ENCODE measurements at places on chromosomes 5 and 9. TPM values are rescaled to one million over a fixed set of nuclear protein-coding genes. Genes with fewer than 3 reads are reported as not detected.

Gene PCDHGB3
- total RNA-seq, result 3.0 TPM

GRCh38 chr5:35476036-35476435, 141.6 kb upstream of the SPEF2 start:
- no peak for DNase-seq

GRCh38 chr5:142600611-142601358, 85.1 kb downstream of the FGF1 start:
- peak; percentile 57 for DNase-seq

DNA sequence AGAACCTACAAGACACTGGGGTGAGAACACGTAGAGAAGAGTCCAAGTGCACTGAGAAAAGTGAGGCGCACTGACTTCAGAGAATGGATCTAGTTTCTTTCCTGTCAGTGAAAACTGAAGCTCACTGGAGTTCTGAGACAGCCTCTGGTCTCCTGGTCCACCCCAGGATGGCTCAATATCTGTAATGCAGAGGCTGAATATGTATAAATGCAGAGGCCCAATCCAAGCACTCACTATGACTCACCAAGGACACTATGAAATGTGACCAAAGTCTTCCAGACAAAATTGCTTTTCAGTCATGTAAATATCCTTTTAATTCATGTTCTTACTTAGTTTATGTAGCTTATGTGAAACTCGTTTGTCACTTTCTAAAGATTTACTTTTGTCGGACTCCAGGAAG, 53.8 kb downstream of the NFIB start:
- no peak for DNase-seq

Gene ZNF474
- 0.29 TPM for total RNA-seq

Gene PCDHGA3
- 4.0 TPM for total RNA-seq

DNA sequence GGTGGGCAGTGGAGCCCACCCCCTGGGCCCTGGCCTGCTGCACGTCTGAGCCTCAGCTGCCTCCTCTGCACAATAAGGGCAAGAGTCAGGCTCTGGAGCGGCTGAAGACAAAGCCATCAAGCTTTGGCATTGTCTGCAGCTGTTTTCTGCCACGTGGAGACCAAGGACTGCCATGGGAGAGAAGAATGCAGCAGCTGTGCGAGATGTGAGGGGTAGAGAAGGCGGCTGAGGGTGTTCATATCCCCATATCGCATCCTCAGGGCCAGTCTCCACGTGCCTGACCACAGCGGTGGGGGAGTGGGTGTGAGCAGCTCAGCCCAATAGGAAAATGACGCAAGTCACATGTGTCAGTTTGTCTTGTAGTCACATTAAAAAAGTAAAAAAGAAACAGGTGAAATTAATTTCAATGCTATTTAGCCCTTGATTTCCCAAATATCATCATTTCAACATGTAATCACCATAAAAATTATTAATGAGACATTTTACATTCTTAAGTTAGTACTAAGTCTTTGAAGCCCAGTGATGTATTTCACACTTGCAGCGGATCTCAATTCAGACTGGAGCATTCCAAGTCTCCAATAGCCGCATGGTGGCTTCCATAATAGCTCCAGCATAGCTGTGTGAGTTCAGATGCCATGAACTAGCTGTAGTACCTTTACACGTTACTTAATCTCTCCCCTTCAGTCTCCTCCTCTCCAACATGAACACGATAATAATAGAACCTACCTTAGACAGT, 6.6 kb downstream of the C1QTNF2 start:
- no peak for DNase-seq

Gene INSL4
- not detected for total RNA-seq

Gene TAF11L5
- total RNA-seq, result not detected

DNA sequence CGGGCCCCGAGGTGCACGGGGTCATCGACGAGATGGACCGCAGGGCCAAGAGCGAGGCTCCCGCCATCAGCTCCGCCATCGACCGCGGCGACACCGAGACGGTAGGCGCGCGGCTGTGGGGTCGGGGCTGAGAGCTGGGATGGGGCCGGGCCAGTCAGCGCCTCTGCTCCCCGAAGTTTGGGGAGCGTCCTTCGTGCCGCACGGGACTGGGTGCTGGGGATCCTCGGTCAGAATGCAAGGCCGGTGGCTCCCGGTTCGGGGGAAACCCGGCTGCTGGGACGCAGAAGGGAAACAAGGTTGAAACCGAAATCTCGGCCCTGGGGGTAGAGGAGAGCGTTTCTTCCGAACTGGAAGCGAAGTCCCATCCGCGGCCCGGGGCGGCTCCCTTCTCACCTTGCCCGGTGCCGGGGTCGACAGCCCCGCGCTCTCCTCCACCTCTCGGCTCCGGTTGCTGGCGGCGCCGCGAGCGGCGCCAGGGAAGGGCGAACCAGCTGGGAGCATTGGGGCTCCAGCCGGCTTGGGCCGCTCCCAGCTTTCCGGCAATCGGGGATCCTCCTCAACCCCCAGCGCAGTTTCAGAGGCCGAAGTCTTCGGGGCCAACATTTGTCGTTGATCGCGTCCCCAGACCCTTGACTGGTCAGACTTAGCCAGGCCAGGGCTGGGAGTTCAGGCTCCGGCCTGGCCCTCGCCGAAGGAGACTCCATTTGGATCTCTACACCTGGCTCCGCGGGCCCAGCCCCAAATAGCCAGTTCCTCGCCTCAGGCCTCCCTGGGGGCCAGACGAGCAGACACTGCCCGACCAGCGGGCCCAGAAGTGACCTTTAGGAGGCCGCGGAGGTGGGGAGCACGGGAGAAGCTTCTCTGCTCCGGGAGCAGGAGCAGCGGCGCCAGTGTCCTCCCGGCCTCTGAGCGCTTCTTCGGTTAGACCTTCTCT, 1.1 kb downstream of the LHX2 start:
- DNase-seq, result no peak

Gene F2RL1
- 48.9 TPM for total RNA-seq

DNA sequence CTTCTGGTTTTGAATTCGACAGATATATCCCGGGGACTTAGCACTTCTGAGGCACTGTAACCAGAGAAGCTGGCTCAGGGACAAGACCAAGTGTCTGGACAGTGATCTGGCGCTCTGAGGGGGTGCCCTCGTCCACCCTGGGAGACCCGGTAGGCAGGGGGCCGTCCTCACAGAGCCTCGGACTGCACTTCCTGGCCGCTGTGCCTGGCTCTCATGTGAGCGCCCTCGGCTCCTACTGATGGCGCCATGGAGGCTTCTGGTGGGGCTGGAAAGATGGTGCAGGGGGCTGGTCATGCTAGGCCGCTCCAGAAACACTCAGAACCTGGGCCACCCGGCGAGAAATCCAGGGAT, 18.8 kb upstream of the SLC6A3 start:
- no peak for DNase-seq

Gene SEMA6A
- total RNA-seq, result 98.1 TPM

GRCh38 chr9:16709924-16710323, 160.5 kb downstream of the BNC2 start:
- no peak for DNase-seq

- no peak for DNase-seq
These were observed 96.5 kb downstream of the DAPK1 start for GRCh38 chr9:87594194-87594593.

Gene SV2C
- total RNA-seq, result 0.20 TPM

DNA sequence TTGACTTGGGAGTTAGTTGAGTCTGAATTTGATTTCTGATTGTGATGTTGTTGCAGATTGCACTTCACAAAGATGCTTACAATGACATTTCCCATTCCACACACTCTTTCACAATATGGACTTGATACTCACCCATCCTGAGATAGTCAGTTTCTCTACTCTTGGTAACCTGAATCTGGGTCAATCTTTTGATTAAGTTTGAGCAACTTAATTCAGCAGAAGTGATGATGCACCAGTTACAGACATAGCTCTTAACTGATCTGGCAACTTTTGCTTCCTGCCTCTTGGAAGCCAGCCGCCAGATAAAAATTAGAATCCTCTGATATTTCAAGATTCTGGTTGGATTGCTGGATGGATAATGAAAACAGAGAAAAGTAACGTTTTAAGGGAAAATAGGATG, 79.7 kb upstream of the OSMR start:
- no peak for DNase-seq

GRCh38 chr5:16863469-16863946, 72.6 kb downstream of the MYO10 start:
- no peak for DNase-seq

Gene SPATA31E1
- total RNA-seq, result not detected

Gene F12
- 15.3 TPM for total RNA-seq

- no peak for DNase-seq
These were observed 128.7 kb upstream of the BOD1 start for GRCh38 chr5:173745123-173745522.

GRCh38 chr9:24044576-24044975, 218.5 kb upstream of the ELAVL2 start:
- DNase-seq, result no peak

- DNase-seq, result no peak
These were observed 342.6 kb upstream of the CCNH start for GRCh38 chr5:87755360-87755759.

Gene FIBCD1
- total RNA-seq, result 6.0 TPM

DNA sequence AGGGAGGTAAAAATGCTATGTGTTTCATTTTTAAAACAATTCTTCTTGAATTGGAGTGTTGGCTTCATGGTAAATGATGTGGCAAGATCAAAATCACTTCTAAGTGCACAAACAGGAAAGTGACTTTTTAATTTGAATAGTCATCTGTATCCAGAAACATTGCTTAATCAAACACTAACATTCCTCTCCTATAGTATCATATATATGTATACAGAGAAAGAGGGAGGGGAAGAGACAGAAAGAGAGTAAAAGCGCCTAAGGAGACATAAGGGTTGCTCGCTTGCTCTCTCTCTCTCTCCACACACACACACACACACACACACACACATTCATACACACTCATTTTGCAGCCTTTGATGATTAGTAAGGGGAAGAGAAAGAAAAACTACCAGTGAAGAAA, 95.4 kb upstream of the PRDM9 start:
- no peak for DNase-seq

GRCh38 chr9:134040781-134041648, 15.7 kb downstream of the BRD3OS start:
- DNase-seq, result no peak

Gene GNA14
- total RNA-seq, result 11.3 TPM

Gene MYOZ3
- total RNA-seq, result 2.2 TPM
